Right cardiac atrium (tissue), 5 donors: ENCODE measurements at places on chromosomes 6 and 20. TPM values are rescaled to one million over a fixed set of nuclear protein-coding genes. Genes with fewer than 3 reads are reported as not detected.

DNA sequence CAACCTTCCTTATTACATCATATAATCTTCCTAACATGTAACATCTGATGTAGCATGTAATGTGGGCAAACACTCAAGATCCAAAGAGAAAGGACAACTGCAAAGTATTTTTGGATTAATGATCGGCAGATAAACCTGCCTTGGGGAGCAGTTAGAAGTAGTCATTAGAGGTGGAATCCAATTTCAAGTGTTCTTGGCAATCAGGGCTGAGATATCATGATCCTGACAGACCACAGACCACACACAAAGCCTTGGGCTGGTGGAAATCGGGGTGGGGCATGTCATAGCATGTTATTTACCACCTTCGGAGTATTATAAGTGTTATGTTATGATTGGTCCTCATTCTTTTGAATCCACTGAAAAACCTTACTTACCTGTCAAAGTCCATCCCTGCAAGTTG lies 16.3 kb downstream of the NCOA5 start:
- no peak for DNase-seq

DNA sequence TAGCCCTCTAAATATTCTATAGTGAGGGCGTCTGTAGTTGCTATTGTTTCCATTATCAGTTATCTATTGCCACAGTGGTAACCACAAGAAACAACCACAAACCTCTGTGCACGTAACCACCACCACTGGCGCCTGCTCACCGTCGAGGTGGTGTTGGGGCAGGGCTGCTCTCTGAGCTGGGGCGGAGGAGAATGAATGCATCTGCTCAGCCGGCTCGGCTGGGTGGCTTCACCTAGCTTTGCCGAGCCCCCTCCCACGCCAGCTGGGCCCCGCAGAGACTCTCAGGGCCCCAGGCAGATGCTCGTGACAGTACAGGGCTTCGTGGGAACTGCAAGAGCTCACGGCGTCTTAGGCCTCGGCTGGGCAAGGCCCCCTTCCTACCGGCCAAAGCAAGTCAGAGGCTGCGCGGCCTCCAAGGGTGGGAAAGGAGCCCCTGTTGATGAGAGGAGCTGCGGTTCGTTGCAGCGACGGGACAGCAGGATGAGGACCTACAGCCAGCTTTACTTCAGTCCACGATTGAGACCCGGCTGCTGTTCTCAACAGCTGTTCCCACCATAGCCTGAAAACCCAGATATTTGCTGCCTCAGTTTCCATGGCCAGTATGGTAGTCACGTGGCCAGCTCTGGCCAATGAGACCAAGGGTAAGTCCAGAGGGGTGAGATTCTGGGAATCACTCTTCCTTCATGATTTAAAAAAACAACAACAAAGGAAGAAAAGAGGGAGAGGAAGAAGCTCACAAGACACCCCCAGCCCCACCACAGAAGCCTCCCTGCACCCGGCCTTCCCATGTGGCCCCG lies 120.2 kb upstream of the AFDN start:
- no peak for DNase-seq

- no peak for DNase-seq
These were observed 237.1 kb downstream of the SMOC2 start for GRCh38 chr6:168678077-168678476.

DNA sequence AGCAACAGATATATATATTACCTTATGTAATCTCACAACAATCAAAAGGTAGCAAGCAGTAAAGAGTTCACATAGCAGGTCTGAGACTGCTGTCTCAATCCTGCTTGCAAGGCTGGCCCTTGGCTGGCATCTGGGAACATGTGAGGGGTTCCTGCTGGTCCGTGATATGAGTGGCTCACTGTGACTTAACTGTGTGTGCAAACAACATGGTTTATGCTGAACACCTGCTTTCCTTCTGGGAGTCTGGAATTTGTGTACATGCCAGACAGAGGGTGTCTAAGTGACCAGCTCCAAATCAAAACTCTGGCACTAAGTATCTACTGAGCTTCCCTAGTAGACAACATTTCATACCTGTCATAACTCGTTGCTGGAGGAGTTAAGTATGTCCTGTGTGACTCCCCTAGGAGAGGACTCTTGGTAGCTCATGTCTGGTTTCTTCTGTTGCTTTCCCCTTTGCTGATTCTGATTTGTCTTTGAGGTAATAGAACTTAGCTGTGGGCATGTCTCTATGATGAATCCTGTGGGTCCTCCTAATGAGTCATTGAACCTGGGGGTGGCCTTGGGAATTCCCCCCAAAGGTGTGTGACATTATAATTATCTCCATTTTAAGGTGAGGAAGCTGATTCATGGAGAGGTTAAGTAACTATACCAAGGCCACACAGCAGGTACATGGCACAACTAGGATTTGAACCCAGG lies 131.6 kb upstream of the NEDD9 start:
- DNase-seq = no peak

GRCh38 chr6:32794510-32794909 lies 22.3 kb downstream of the HLA-DOB start:
- DNase-seq = no peak

GRCh38 chr6:132798869-132799538 lies 567 bp upstream of the SLC18B1 start:
- peak; percentile 75 for DNase-seq

GRCh38 chr6:129251669-129252376 lies 368.9 kb downstream of the LAMA2 start:
- DNase-seq = no peak

- no peak for DNase-seq
These were observed 526.7 kb upstream of the ADGRB3 start for GRCh38 chr6:68108233-68108835.

The CFAP206 gene
- total RNA-seq = 0.60 TPM

The KCNK17 gene
- 9.3 TPM for total RNA-seq

The LTB gene
- total RNA-seq = 0.59 TPM

The ACTR5 gene
- total RNA-seq = 3.1 TPM

The OLIG3 gene
- not detected for total RNA-seq

The MEI4 gene
- total RNA-seq = 1.8 TPM
